Erythroblast (primary cell): ENCODE measurements at places on chromosomes 6 and 20.
A peak's percentile ranks its signal among the peaks of the same experiment; 100 is the strongest.

DNA sequence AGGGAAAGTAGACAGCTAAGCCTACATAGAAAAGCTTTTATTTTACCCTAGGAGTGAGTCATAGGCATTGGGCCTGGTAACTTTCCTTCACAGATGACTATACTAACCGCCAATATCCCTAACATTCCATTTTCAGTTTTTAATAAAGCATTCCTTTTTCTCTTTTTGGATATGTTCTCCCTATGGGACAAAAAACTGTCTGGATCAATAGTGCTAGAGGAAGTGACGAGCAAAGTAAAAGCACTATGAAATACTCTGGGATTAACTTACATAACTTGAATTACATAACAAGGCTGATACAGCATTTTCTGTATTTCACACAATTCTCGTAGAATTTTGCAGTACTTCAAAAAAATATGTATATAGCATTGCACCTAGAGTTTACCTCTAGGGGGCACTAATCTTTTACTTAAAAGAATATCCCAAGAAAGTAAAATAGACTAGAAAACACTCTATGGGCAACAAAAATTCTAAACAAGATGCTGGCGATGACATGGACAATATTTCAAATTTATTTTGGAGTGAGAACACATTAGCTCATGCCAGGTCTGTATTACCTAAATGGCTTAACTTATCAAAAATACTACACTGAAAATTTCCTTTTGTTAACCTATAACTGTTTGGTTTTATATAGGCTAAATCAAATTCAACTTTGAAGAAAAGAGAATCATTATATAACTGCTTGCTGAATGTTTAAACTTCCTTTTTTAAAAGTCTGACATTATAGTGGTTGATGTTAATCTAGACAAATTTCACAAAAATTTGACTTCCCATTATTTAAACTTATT is 66.3 kb upstream of the DST start:
- peak; percentile 58 for DNase-seq

DNA sequence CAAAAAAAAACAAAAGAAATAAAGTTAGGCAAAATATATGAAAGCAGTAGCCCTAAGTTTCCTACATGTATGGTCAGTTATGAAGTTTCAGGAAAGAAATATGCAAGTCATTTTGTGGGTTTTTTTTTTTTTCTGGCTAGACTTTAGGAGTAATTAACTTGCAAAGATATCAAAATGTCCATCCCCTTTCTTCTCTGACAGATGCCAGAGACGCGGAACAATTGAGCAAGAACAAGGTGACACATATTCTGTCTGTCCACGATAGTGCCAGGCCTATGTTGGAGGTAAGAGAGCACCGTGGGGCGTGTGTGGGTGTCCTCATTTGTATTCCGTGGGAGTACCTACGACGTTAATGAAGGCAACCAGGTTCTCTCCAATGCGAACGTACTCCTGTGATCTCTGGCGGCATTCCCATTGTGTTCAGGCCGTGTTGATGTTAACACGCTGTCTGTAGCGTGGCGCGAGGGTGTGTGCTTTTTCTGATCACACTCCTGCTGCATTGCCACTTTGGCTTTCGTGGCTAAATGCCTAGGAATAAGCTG is 19.5 kb downstream of the DUSP22 start:
- no peak for DNase-seq

- DNase-seq: no peak
Observed at GRCh38 chr6:112286010-112286409, 31.6 kb upstream of the LAMA4 start.

DNA sequence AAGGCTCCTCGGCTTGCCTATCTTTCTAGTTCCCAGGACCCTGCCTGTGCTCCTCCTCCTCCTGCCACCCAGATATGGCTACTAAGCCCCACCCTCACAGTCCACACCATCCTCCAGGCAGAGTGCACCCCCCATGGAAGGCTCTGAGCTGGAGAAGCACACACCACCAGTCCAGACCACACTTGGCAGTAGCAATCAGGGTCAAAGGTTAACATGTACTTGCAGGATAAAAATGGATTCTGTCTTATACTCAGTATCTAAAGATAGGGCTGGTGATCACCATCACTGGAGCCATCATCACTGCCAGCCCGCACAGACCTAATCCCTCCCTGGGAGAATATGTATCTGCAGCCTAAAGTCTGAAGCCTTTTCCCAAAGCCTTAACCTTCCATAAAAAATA is 83.4 kb downstream of the PRKN start:
- DNase-seq: no peak

DNA sequence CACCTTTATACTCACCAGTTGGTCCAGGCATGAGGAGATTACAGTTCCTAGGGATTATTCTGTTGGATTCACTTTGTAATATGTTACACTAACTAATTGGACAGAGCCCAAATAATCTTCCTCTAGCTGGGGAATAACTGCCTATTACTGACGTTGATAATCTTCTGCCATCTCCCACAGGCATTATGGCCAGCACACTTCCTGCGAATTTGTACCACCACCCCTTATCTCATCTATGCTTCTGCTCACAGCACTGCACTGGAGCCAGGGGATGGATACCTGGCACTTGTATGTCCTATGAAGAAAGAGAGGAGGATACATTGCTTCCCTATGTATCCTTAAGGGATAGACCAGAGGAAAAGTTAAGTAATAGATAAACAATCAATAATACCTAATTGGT is 494.8 kb upstream of the MAN1A1 start:
- no peak for DNase-seq

- no peak for DNase-seq
Observed at GRCh38 chr6:167212713-167213005, 54.9 kb upstream of the GPR31 start.

GRCh38 chr6:124684621-124685020 is 277.6 kb upstream of the RNF217 start:
- no peak for DNase-seq

- DNase-seq: no peak
Observed at GRCh38 chr20:602111-602970, 7.8 kb downstream of the TCF15 start.

- no peak for DNase-seq
Observed at GRCh38 chr6:77123527-77123926, 339.8 kb downstream of the HTR1B start.

GRCh38 chr6:166939345-166939744 is 17.0 kb downstream of the RNASET2 start:
- no peak for DNase-seq

GRCh38 chr6:12265296-12265695 is 24.9 kb upstream of the EDN1 start:
- DNase-seq: no peak

DNA sequence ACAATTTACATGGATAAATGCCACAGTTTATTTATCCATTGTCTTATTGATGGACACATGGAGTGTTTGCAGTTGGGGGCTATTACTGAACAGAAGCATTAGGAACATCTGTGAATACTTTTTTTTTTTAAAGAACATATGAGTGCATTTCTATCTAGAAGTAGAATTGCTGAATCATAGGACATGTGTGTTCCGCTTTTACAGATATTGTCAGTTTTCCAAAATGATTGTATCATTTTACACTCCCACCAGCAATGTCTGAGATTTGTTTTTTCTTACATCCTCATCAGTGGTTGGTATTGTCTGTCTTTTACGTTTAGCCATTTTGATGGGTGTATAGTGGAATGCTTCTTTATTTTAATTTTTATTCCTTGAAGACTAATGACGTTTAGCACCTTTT is 42.0 kb upstream of the ASIP start:
- DNase-seq: no peak

DNA sequence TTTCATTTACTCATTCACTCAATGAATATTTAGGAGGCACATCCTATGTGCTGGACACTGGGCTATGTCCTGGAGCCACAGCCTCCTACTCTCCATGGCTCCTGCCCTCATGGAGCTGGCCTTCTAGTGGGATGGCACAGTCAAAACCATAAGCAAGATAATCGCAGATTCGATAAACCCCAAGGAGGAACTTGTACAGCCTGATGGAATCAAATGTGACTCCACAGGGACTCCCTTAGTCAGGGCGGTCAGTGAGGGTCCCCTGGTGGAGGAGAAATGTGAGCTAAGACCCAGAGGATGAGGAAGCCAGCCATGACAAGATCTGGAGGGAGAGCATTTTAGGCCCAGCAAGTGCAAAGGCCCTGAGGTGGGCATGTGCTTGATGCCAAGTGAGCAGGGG is 211.9 kb downstream of the PREX1 start:
- DNase-seq: no peak

- DNase-seq: no peak
Observed at GRCh38 chr6:11424395-11425034, 113.0 kb upstream of the TMEM170B start.

DNA sequence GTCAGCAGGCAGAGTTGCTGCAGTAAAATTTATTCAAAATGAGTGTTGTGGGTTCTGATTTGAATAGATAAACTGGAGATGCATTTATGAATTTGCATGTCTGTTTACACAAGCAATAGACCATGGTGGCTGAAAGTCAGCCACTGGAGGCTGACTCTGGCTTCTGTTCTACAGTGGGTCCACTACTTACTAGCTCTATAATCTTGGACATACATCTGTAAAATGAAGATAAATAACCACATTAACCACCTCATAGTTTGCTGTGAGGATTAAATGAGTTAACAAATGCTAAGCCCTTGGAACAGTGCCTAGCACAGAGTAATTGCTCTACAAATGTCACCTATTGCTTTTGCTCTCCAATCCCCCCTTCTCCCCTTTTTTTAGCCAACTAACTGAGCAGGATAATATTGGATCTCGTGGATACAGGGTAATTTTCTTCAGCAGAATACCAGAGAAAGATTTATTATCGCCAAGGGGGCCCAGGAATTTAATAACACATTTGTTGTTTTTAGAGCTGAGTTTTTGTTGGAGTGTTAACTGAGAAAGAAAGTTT is 1.4 kb upstream of the PM20D2 start:
- peak; percentile 42 for DNase-seq

- no peak for DNase-seq
Observed at GRCh38 chr6:293193-294174, 1.2 kb downstream of the DUSP22 start.

DNA sequence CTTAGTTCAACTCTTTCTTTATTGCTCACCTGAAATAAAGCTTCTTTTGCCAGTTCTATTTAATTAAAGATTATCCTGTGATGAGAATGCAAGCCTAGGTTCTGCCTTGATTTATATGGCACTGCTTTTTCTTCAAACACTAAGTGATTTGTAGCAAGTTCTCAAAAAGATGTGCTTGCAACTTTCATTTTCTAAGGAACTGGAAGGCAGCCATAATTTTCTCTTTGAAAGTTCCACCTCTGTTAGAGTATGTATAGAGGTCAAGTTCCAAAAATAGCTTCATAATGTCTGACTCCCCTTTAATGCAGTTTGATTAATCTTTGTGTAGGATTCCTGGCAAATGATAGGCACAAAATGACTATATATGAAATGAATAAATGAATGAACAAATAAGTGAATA is 528.3 kb upstream of the FLRT3 start:
- no peak for DNase-seq

DNA sequence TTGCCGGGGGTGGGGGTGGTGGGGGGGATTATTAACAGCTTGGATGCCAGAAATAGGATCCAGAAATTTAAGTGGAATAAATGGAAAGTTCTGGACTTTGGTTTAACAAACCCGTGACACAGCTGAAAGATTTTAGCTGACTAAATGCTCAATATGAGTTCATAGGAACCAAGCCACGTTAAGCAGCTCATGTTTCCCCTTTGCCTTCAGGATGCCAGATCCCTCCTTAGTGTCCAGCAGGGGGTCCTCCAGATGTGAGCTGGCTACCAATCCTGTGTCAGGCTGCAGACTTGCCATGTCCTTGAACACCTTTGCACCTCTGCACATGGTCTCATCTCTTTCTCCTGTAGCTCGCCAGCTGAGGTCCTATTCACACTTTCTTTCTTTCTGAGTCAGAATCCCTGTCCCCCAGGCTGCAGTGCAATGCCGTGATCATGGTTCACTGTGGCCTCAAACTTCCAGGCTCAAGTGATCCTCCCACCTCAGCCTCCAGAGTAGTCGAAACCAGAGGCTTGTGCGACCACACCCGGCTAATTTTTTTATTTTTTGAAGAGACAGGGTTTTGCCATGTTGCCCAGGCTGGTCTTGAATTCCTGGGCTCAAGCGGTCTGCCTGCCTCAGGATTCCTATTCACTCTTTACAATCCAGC is 133.3 kb upstream of the ARMC2 start:
- DNase-seq: no peak

DNA sequence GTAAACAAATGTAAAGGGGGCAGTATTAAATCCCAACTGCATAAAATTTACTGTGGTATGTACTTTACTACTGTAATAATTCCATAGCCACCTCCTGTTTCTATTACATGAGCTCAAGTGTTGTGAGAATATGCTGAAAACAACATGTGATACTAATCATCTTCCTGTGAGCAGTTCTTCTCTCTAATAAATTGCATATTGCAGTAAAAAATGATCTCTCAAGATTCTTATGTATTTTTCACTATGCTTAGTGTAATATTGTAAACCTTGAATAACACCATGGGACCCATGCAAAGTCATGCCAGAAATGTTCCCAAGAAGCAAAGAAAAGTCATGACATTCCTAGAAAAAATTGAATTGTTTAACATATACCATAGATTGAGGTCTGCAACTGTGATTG is 133.0 kb upstream of the ATXN1 start:
- no peak for DNase-seq
